ENCODE measurements at places on chromosomes 1 and 21.

DNA sequence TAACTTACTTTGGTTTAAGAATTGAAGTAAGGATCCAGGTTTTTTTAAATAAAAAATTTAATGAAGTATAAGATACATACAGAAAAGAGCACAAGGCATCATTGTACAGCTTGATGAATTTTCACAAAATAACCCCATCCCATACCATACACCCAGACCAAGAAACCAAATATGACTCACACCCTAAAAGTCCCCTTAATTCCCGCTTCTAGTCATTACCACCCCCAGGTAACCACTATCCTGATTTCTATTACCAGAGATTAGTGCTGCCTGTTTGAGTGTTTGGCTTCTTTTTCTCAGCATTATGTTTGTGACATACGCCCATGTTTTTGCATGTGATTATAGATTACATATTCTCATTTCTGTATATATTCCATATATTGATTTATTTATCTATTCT is 98.5 kb upstream of the HIVEP3 start:
- DNase-seq, result no peak

DNA sequence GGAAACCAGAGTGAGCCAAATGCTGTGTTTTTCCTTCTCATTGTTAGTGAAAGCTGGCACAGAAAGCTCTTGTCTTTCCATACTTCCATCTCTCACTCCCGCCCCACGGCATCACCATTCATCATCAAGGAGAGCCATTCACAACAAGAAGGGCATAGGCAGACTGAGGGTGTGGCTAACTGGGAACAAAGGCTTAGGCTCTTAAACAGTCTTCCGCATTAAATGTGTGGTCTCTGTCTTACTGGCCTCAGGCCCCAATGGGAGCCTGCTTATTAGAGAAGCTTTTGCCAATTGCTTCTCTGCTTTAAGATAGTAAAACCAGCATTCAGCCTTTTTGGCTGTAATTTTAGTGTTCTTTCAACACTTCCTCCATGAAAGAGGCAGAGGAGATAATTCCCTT is 51.4 kb downstream of the TNFSF18 start:
- DNase-seq, result no peak

GRCh38 chr1:27342778-27343638 is 1.2 kb downstream of the SYTL1 start:
- DNase-seq, result no peak

GRCh38 chr1:4691766-4692405 is 37.5 kb downstream of the AJAP1 start:
- no peak for DNase-seq
